Fibroblast of the aortic adventitia (primary cell): ENCODE measurements at places on chromosomes 5 and 9. TPM values are rescaled to one million over a fixed set of nuclear protein-coding genes. Genes with fewer than 3 reads are reported as not detected.

- DNase-seq, result no peak
Measured at GRCh38 chr5:166788050-166788449, 1503.4 kb upstream of the WWC1 start.

PDCD1LG2 gene
- total RNA-seq, result 4.1 and 10.9 TPM in 2 replicates

PCDHB11 gene
- 0.08 and 0.27 TPM in 2 replicates for total RNA-seq

- no peak for DNase-seq
Measured at GRCh38 chr9:36935768-36936497, 98.1 kb downstream of the PAX5 start.

GRCh38 chr5:44257221-44257620 is 132.0 kb downstream of the FGF10 start:
- no peak for DNase-seq

RAI14 gene
- 85.9 and 100 TPM in 2 replicates for total RNA-seq

PTGDS gene
- 27.6 and 32.8 TPM in 2 replicates for total RNA-seq

DNA sequence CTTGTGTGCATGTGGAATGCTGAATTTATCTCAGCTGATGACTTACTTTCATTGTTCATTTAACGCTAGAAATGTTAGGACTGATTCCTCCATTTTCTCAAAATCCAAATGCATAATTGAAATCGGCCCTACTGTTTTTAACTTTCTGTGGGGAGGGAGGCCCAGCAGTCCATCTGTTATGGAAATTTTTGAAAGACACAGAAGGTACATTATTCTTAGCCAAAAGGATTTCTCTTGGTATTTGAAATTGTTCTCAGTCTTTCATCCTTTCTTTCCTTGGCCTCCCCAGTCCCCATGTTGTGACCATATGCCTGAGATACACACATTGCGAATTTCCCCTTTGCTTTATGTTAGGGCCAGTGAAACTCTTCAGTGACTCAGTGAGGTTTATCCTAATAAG is 549.9 kb downstream of the IRX1 start:
- no peak for DNase-seq

NMUR2 gene
- not detected in 2 replicates for total RNA-seq

PCDHGB6 gene
- 3.8 and 5.8 TPM in 2 replicates for total RNA-seq

DNA sequence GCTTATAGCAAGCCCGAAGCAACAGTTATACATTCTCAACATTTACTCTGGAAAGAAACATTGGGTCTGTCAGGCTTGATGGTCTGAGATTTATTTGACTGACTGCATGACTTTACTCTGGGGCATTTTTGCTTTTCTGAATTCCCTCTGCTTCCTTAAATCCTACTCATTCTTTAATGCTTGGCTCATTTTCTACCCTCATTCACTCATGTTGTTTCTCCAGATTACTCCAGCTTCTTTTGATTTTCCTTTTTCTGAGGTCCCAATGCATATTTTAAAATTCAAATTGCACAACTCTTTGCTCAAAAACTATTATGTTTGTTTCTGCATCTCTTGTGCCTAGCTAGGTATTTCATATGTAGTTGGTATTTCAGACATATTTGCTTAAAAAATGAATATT is 2002.9 kb upstream of the NUDT12 start:
- no peak for DNase-seq

CD180 gene
- total RNA-seq, result 0.09 and 0.16 TPM in 2 replicates

INSL4 gene
- not detected in 2 replicates for total RNA-seq

- DNase-seq, result no peak
Measured at GRCh38 chr5:83357621-83358231, 113.8 kb upstream of the VCAN start.

- DNase-seq, result no peak
Measured at GRCh38 chr5:150670275-150670947, 9.4 kb downstream of the MYOZ3 start.
